NCI-H774 (cell line): ENCODE measurements at places on chromosomes 6 and 20.

GRCh38 chr6:116385459-116385802 is 14.7 kb downstream of the DSE start:
- DNase-seq = no peak

GRCh38 chr6:3618642-3619041 is 132.9 kb downstream of the PXDC1 start:
- no peak for DNase-seq

DNA sequence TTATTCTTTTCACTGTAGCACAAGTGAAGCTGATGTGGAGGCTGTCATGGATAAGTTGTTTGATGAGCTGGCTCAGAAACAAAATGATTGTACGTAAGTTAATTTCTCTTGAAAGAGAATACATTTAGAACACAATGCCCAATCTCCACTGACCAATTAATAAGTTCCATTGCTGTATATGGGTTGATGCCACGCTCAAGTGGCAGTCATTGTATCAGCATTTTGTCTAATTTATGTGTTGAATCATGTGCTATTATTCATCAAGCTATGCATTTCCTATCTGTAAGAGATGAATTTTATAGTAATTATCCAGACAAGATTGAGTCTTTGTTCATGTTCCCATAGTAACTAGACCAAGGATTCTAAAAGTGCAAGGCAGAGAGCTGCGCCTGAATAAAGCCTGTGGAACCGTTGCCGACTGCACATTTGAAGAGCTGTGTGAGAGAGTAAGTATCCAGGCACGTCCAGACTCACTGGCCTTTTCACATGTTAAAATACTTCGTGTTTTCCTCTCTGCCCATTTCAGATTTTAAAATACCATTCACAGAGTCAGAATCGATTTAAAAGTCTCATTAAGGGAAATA is 83.8 kb upstream of the FOXO3 start:
- peak; percentile 85 for DNase-seq

- no peak for DNase-seq
Measured at GRCh38 chr6:147001621-147002020, 202.6 kb upstream of the STXBP5 start.

GRCh38 chr6:128710315-128710714 is 172.6 kb upstream of the LAMA2 start:
- DNase-seq = no peak

GRCh38 chr20:40843251-40843650 is 154.2 kb upstream of the MAFB start:
- DNase-seq = no peak

DNA sequence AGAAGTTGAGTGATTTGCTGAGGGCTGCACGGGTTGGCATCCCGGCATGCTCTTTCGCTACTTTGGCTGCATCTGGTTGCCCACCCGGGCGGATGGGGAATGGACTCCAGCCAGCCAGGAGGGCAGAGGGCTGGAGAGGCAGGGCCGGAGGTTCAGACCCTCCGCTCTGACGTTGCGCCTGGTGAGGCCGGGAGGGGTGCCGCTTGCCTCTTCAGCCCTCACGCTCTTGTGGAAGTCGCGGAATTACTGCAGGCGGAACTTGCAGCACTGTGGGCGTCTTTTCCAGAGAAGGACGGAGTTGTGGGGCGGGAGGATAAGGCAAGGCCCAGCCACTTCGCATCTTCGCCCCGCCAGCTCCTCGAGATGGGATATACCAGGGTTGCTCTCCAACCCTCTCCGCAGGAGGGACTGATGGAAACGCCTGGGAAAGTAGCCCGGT is 656 bp downstream of the RTEL1 start:
- DNase-seq = no peak

GRCh38 chr6:142903812-142904211 is 41.2 kb downstream of the HIVEP2 start:
- DNase-seq = no peak

DNA sequence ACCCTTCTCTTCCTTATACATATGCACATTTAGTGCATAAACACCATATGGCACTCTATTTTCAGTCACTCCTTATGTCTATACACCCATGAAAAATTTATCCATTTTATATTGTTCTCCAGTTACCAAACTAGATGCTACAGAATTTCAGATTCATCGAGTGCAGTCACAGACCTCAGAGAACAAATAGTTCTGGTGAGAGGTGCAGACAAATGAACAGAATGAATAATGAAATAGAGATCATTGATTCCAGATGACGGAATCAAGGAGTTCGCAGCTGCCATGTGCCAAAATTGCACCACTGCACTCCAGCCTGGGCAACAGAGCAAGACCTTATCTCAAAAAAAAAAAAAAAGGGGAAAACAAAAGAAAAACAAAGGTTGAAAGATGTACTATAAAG is 214.8 kb upstream of the CEP162 start:
- DNase-seq = no peak

- no peak for DNase-seq
Measured at GRCh38 chr6:111738156-111738555, 132.5 kb upstream of the TRAF3IP2 start.

- no peak for DNase-seq
Measured at GRCh38 chr20:43188861-43189553, 699 bp downstream of the PTPRT start.

DNA sequence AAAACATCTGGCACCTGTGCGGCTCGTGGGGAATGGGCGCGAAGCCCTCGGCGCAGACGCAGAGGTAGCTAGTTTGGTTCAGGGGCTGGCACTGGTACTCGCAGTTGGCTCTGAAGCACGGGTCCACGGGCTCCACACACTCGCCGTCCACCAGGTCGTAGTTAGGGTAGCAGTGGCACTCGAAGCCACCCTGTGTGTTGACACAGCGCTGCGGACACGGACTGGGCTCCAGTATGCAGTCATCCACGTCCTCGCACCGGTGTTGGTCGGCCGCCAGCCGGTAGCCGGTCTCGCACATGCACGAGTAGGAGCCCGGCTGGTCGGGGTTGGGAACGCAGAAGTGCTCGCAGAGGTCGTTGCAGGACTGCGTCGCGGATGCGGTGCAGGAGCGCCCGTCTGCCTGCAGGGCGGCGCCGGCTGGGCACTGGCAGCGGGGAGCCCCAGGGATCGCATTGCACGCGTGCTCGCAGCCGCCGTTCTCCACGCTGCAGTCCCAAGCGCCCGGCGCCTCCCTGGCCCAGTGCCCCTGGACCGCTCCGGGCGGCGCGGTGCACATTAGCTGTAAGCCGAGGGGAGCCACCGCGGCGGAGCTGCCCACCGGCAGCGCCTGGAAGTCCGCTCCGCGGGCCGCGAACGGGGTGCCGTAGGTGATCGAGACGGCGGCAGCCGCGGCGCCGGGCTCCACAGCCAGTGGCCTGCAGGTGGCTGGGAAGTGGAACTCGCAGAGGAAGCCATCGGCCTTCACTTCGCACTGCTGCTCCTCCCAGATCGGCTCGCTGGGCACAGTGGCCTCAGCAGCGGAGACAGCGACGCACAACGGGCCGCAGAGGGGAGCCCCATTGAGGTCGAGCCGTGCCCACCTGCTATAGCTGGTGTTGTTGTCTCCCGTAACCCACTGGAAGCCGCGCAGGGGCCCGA is 930 bp downstream of the THBD start:
- DNase-seq = peak; percentile 67

GRCh38 chr6:101226677-101227135 is 166.8 kb upstream of the GRIK2 start:
- DNase-seq = no peak

DNA sequence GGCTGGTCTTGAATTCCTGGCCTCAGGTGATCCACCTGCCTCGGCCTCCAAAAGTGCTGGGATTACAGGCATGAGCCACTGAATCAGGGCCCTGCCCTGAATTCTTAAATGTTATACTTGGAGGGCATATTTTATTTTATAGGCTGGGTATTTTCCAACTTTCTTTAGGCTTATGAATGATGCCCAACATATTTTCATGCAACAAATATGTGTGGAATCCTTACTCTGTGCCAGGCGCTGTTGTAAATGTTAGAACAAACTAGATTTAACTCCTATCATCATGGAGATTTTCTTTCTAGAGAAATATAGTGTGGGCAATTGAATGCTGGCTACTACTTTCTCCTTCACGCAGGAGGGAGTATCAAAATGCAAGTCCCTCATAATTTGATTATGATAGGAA is 71.2 kb downstream of the SAMD5 start:
- no peak for DNase-seq

- DNase-seq = no peak
Measured at GRCh38 chr20:7716286-7716972, 223.8 kb downstream of the HAO1 start.

- no peak for DNase-seq
Measured at GRCh38 chr6:87698547-87699006, 3.5 kb downstream of the AKIRIN2 start.

DNA sequence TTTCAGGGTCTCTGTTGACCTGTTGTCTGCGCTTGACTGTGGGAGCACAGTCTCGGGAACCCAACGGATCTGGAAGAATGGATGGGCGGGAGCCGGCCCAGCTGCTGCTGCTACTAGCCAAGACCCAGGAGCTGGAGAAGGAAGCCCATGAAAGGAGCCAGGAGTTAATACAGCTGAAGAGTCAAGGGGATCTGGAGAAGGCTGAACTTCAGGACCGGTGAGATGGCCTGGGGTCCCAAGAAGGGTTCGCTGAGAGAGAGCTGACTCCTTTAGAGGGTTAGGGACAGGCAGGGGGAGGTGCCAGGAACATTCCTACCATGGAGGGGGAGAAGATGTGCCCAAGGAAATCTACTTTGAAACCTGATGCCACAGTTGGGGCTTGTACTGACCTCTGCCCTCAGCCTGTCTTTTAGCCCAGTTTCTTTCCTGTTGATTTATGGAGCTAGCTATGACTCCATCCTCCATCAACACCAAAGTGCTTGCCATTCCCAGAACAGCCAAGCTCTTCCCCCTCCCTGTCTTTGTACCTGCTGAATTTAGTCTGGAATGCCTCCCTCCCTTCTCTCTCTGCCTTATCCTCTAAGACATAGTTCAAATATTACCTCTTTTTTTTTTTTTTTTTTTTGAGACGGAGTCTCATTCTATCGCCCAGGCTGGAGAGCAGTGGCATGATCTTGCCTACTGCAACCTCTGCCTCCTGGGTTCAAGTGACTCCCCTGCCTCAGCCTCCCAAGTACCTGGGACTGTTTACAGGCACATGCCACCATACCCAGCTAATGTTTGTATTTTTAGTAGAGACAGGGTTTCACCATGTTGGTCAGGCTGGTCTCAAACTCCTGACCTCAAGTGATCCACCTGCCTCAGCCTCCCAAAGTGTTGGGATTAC is 12.2 kb downstream of the CEP250 start:
- no peak for DNase-seq
